Suprapubic skin (tissue), 4 donors: ENCODE measurements at places on chromosomes 3 and 15.

DNA sequence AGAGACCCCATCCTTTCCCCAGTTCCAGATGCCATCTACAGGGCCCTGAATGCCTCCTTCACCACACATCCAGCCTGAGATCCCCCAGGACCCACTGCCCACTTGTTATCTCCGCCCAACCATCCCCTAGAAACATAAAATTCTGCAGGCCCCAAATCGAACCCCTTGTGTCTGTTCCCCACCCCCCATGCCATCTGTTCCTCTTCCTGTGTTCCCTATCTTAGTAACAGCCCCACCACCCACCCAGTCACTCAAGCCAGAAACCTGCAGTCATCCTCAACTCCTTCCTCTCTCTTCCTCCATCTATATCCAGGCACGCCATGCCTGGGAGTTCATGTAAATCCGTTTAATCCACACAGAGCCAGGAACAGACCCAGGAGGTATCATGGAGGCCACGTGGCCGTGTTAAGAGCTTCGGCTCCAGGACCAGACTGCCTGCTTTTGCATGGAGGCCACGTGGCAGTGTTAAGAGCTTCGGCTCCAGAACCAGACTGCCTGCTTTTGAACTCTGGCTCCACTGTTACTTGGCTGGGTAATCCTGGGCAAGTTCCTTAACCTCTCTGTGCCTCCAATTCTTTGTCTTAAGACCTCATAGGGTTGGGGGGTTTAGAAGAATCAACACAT, 4.8 kb downstream of the CSRNP1 start:
- H3K27ac ChIP-seq: peak overlapping the region; percentile 72
- peak overlapping the region; percentile 96 for H3K4me3 ChIP-seq
- no peak for DNase-seq
- H3K4me1 ChIP-seq: peaks cover 91% of the 10 kb centered on the region

- DNase-seq: peak; percentile 93
- H3K4me3 ChIP-seq: peak overlapping the region; percentile 89
- H3K27ac ChIP-seq: peak overlapping the region; percentile 97
- no peaks in the 10 kb centered on the region for H3K36me3 ChIP-seq
- H3K4me1 ChIP-seq: peaks cover 43% of the 10 kb centered on the region
These were observed 924 bp upstream of the SIN3A start for GRCh38 chr15:75452364-75452864.

DNA sequence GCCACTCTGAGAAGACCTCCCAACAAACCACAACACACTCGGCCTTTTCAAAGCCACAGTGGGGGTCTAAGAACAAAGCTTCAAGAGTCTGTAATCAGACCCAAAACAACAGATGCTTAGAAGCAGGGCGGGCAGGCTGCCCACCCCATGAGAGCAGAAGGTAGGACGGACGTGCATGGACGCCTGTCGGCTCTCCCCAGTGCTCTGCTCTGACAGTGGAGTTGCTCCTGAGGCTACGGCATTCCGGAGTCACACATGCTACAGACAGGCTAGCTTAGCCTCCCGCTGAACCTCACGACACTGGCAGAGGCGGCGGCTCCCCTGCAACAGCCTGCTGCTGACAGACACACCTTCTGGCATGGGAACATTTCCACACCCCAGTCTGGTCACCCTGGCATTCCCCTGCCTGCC, 33.5 kb downstream of the SLCO2A1 start:
- no peaks in the 10 kb centered on the region for H3K27me3 ChIP-seq
- peak; percentile 76 for DNase-seq
- no peak overlapping the region for H3K27ac ChIP-seq
- H3K36me3 ChIP-seq: no peaks in the 10 kb centered on the region
- no peak overlapping the region for H3K4me3 ChIP-seq

DNA sequence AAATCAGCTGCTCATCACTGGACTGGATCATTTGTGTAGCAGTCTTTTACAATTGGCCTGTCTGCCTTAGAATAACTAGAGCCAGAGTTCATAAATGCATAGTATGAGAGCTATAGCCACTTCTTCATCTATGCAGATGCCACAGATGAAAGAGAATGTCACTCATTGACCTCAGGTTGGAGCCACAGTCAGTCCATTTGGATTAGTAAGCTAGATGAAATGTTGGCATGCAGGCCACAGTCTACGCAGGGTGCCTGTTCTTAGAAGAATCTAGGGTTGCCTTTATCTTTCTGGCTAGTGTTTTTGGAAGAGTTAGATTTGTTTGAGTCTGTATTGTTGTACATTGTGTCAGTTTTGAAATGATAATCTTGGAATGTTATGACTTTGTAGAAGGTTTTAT, 25.4 kb upstream of the EDEM1 start:
- H3K27ac ChIP-seq: no peak overlapping the region
- no peaks in the 10 kb centered on the region for H3K36me3 ChIP-seq
- no peak overlapping the region for H3K4me3 ChIP-seq
- H3K27me3 ChIP-seq: no peaks in the 10 kb centered on the region
- H3K4me1 ChIP-seq: peaks cover 33% of the 10 kb centered on the region

- H3K4me1 ChIP-seq: peaks cover 29% of the 10 kb centered on the region
- no peaks in the 10 kb centered on the region for H3K36me3 ChIP-seq
- no peak overlapping the region for H3K27ac ChIP-seq
- H3K27me3 ChIP-seq: no peaks in the 10 kb centered on the region
These were observed 17.0 kb downstream of the TGM5 start for GRCh38 chr15:43249699-43250203.

DNA sequence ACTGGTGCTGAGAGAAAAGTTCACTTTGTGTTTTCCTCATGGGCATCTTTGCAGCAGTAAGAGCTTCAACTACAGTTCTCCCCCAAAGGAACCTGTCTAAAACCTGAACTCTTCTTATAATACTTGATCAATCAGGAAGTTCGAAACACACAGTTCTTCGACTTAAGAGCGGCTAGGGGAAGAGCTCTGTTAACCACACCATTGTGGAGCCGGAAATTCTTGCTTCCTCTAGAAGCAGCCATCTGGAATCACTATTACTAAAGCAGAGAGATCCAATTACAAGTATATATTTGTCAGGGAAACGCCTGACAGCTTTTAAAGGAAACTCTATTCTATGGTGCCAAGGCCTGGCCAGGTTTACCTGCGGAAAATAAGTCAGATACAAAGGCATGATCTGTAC, 337.3 kb upstream of the CBLB start:
- H3K4me1 ChIP-seq: peaks cover 6% of the 10 kb centered on the region
- no peak for DNase-seq
- H3K27me3 ChIP-seq: no peaks in the 10 kb centered on the region
- H3K36me3 ChIP-seq: no peaks in the 10 kb centered on the region
- no peak overlapping the region for H3K27ac ChIP-seq
- H3K4me3 ChIP-seq: no peak overlapping the region

- DNase-seq: peak; percentile 65
- H3K36me3 ChIP-seq: no peaks in the 10 kb centered on the region
- H3K4me1 ChIP-seq: peaks cover 27% of the 10 kb centered on the region
- H3K4me3 ChIP-seq: peak within 1 kb of the TSS; percentile 64
These were observed at the start of gene HRH1 for GRCh38 chr3:11154036-11154952. HRH1 (plus strand) TSS chr3:11154493; CDS start chr3:11259038, 104,545 bp downstream.

GRCh38 chr3:157201648-157202278, 41.8 kb upstream of the CCNL1 start:
- H3K4me1 ChIP-seq: peaks cover 4% of the 10 kb centered on the region
- H3K27ac ChIP-seq: no peak overlapping the region
- H3K36me3 ChIP-seq: no peaks in the 10 kb centered on the region
- no peaks in the 10 kb centered on the region for H3K27me3 ChIP-seq

DNA sequence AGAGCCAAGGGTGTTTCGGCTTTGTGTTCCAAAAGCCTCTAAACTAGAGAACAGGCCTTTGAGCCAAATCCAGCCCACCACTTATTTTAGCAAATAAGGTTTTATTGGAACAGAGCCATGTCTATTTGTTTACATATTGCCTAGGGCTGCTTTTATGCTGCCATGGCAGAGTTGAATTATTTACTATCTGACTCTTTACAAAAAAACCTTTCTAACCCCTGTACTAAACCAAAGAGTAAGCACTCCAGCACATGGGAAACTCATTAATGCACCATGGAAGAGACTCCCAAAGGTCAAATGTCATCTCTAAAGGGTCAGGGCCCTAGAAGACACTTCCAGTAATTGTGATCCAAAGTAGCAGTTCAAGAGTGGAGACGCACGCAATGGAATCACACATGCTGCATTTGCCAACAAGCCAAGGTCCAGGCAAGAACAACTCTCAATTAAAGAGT, 22.3 kb downstream of the OSBPL10 start:
- no peak overlapping the region for H3K4me3 ChIP-seq
- no peak overlapping the region for H3K27ac ChIP-seq

DNA sequence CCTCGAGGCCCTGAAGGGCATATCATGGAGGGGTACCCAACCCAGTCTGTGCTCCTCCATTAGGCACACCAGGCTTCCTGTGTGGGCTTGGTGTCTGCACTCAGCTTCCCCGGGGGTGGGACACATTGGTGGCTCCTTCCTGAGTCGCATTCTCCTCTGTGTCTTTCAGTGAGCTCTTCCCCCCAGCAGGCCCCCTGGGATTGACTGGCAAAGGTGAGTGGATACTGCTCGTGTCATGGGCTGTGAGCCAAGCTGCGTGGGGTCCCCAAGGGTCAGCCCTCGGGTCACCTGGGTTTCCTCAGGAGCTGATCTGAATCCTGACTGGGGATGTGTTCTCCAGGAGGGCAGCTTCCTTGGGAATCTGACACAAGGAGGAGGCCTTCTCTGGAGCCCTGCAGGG, 231.0 kb downstream of the SNRPN start:
- peak; percentile 67 for DNase-seq
- no peaks in the 10 kb centered on the region for H3K36me3 ChIP-seq
- H3K4me1 ChIP-seq: no peaks in the 10 kb centered on the region
- no peak overlapping the region for H3K4me3 ChIP-seq

- no peak for DNase-seq
- no peaks in the 10 kb centered on the region for H3K36me3 ChIP-seq
- no peak overlapping the region for H3K4me3 ChIP-seq
- peaks cover 39% of the 10 kb centered on the region for H3K4me1 ChIP-seq
These were observed 3.5 kb upstream of the ISG20 start for GRCh38 chr15:88635318-88635717.

GRCh38 chr3:116028157-116028556, 404.8 kb downstream of the GAP43 start:
- no peak overlapping the region for H3K4me3 ChIP-seq
- H3K27me3 ChIP-seq: no peaks in the 10 kb centered on the region
- H3K27ac ChIP-seq: no peak overlapping the region
- no peak for DNase-seq

DNA sequence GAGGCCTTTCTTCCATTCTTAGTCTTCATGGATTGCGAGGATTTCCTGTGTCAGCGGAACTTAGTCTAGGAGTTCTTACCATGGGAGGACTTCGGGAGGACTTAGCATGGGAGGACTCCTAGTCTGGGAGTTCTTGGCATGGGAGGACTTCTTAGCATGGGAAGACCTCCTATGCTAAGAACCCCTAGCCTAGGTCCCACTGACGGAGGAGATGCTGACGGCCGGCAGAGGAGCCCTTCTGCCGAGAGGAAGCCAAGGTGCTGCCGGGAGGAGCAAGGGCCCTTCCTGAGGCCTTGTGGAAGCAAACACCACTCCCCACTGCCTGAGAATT, 35.6 kb upstream of the LDHAL6B start:
- peak overlapping the region; percentile 92 for H3K27ac ChIP-seq
- H3K4me1 ChIP-seq: peaks cover 75% of the 10 kb centered on the region
- H3K27me3 ChIP-seq: no peaks in the 10 kb centered on the region

DNA sequence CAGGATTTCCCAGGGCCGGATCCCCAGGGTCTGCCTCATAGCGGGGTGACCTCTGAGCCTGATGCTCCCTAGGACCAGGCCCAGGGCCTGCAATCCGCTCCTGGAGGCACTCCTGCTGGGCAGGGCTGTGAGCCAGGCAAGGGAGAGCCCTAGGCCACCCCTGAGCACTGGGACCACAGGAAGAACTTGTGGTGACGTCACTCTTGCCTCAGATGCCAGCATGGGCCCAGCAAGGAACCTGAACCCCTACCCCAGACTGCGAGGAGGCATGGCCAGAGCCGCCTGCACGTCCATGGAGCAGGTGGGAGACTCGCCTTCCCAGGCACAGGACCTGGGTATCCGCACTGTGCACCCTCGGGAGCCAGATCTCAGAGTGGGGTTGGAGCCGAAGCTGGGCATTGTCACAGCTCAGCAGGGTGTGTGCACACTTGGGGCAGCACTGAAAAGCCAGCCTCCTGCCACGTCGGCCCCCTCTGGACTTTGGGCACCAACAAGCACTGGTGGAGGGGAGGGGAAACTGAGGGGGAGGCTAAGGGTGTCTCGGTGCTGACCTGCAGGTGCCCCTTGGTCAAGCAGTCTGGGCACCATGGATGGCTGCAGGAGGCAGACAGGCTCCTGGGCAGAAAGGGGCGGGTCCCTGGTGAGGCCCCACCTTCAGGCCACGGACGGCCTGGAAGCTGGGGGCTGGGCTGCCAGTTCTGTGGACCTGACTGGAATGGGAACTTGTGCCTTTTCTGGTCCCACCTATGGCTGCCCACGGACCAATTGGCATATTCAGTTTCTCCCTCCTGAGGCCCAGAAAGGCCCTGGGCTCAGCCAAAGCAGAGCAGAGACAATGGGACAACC, 49.3 kb downstream of the SLC6A20 start:
- DNase-seq: no peak
- peaks cover 47% of the 10 kb centered on the region for H3K36me3 ChIP-seq
- H3K4me1 ChIP-seq: peaks cover 4% of the 10 kb centered on the region
- no peak overlapping the region for H3K27ac ChIP-seq
- no peak overlapping the region for H3K4me3 ChIP-seq

GRCh38 chr15:40346579-40347558, 4.0 kb upstream of the PHGR1 start:
- no peak overlapping the region for H3K4me3 ChIP-seq
- no peaks in the 10 kb centered on the region for H3K36me3 ChIP-seq
- no peak overlapping the region for H3K27ac ChIP-seq
- no peak for DNase-seq

DNA sequence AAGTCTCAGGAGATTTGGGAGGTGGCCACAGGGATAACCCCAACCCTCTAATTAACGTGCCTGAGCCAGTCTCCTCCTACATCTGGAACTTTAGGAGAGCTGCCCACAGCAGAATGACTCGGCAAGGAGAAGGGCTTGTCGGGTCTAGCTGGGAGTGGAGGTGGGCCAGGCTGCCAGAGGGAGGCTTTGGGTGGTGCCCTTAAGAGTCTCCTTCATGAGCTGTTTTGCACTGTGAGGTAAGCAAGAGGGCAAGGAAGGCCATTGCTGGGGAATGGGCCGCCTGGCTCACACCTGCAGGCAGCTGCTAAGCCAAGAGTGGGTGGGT, 3.6 kb upstream of the TNK2 start:
- peak overlapping the region; percentile 89 for H3K27ac ChIP-seq
- H3K4me1 ChIP-seq: peaks cover 81% of the 10 kb centered on the region
- H3K4me3 ChIP-seq: peak overlapping the region; percentile 15
- H3K36me3 ChIP-seq: no peaks in the 10 kb centered on the region
- no peaks in the 10 kb centered on the region for H3K27me3 ChIP-seq
